ENCODE measurements at places on chromosomes 1 and 21.

- no peak for DNase-seq
Measured at GRCh38 chr1:226954337-226954736, 14.2 kb downstream of the COQ8A start.

- no peak for DNase-seq
Measured at GRCh38 chr1:4253935-4254334, 353.9 kb upstream of the C1orf174 start.

DNA sequence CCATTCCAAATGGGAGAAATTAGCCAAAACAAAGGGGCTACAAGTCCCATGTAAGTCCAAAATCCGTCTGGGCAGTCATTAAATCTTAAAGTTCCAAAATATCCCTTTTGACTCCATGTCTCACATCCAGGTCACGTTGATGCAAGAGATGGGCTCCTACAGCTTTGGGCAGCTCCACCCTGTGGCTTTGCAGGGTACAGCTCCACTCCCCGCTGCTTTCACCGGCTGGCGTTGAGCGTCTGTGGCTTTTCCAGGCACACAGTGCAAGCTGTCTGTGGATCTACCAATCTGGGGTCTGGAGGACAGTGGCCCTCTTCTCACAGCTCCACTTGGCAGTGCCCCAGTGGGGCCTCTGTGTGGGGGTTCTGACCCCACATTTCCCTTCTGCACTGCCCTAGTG lies 130.2 kb downstream of the TPR start:
- DNase-seq, result no peak

DNA sequence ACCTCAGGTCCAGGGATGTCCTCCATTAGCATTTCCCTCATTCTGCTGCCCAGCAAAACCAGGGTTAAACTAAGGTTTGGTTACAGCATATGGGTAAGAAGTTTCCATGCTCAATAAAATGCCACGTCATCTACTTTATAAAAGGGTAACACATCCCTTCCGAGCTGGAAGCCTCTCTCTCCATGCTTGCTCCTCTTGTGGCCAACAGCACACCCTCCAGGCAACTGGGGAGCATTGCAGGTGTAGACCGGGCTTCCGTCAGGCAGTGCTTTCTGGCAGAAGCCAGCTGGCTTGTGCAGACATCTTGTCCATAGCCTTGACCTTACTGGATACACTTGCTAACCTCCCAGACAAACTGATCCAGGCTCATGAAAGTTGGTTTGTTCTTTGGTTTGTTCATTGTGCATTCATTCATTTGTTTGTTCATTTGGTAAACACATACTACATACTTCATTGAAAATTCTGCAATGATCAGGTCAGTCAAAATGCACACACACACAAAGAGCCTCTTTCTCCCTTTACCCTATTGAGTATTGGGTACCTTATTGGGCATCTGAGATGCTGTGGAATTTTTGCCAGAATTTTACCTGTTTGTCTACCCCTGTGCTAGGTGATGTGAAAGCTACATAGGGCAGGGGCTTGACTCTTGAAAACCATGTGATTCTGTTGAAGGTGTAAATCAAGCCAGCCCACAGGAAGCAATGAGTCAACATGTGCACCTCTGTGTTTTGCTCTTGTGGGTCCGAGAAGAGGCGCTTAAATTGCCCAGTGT lies 422.8 kb downstream of the CAMTA1 start:
- DNase-seq, result no peak

All from hypothalamus (tissue), 51 donors.